ENCODE measurements at places on chromosomes 2 and 18. TPM values are rescaled to one million over a fixed set of nuclear protein-coding genes. Genes with fewer than 3 reads are reported as not detected.

GRCh38 chr2:129907256-129907998 is 72.0 kb upstream of the RAB6C start:
- DNase-seq = no peak

The MERTK gene
- total RNA-seq = 4.7 TPM

- DNase-seq = peak; percentile 31
Measured at GRCh38 chr2:64770781-64771334, 117.1 kb upstream of the SERTAD2 start.

GRCh38 chr2:217846321-217846743 is 156.5 kb downstream of the TNS1 start:
- peak; percentile 58 for DNase-seq

The OR6B3 gene
- not detected for total RNA-seq

DNA sequence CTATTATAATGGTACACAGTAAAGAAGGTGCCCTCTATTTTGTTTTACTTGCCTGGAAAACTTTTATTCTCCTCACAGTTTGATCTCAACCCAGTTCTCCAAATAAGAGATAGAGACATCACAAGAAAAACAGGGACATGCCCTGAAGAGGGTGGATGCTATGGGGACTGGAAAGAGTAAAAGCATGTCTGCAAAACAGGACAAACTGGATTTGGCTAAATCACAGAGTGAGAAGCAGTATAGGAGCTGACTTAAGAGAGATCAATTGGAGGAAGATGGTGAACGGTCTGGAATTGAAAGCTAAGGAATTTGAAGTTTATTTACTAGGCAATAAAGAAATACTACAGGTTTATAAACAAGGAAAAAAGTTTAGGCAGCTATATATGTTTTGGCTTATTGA is 33.0 kb downstream of the SP140L start:
- no peak for DNase-seq

GRCh38 chr2:10495988-10496313 is 47.8 kb upstream of the ODC1 start:
- DNase-seq = no peak

The GAREM2 gene
- 0.93 TPM for total RNA-seq

DNA sequence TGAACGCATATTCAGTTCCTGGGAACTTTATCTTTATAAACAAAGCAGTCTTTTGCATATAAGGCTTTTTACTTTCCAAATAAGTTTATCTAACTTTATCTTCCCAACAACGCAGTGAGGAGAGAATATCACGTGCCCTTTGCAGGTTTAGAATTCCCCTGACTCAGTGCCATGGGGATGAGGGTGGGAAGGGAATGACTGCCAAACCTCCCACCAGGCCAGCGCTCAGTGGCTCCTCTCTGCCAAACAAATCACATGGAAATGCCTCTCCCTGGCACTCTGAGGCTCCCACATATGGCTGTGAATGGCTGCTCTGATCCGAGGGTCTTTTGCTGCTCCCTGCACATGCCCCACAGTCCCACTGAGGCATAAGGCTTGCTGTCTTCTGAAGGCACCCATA is 158.3 kb downstream of the DNAH6 start:
- no peak for DNase-seq
